ENCODE measurements at places on chromosomes 13 and 19.

GRCh38 chr13:28725046-28725610 is 6.4 kb upstream of the SLC46A3 start:
- DNase-seq: no peak

GRCh38 chr19:42794765-42795164 is 29.3 kb upstream of the PSG8 start:
- no peak for DNase-seq

- DNase-seq: no peak
These were observed 209.8 kb downstream of the FGF14 start for GRCh38 chr13:102191951-102192502.

DNA sequence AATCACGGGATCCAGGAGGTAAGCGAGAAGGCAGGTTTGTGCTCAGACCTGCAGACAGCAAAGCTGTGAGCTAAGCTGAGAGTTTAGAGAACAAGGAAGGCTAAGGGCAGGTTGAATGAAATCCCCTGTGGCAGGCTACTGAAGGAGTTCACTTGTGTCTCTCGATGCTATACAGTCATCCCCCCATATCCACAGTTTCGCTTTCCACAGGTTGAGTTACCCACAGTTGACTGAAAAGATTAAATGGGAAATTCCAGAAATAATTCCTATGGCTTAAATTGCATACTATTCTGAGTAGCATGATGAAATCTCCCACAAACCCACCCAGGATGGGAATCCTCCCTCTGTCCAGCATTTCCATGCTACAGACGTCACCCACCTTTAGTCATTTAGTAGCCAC is 49.6 kb downstream of the ABCC4 start:
- DNase-seq: no peak

GRCh38 chr19:14407605-14408484 is 11.3 kb downstream of the DDX39A start:
- DNase-seq: no peak

DNA sequence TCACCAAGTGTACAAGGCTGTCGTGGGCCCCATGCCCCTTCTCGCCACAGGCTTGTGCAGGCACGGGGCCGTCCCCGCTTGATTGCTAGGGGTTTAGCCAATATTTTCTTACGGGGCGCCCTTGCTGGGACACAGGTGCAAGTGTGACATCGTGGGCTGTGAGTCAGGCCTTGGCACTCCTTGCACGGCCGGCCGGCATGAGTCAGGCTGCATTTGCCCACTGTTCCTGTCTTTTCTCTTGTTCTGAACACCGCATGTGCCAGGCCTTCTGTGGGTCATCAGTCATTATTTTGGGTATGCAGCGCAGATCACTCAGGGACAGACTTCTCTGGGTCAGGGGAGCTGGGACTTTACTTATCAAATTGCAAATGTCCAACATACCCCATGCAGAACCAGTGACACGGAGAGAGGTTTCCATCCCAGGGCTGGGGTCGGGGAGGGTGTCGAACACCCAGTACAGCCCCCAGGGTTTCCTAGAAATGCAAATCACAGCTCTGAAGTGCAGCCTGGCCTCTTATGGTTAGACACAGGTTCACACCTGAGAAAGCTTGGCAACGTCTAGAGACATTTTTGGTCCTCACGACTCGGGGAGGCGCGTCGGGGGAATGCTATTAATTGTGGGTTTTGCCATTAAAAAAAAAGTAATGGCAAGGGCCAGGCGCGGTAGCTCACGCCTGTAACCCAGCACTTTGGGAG is 22.5 kb upstream of the KLF2 start:
- DNase-seq: no peak

DNA sequence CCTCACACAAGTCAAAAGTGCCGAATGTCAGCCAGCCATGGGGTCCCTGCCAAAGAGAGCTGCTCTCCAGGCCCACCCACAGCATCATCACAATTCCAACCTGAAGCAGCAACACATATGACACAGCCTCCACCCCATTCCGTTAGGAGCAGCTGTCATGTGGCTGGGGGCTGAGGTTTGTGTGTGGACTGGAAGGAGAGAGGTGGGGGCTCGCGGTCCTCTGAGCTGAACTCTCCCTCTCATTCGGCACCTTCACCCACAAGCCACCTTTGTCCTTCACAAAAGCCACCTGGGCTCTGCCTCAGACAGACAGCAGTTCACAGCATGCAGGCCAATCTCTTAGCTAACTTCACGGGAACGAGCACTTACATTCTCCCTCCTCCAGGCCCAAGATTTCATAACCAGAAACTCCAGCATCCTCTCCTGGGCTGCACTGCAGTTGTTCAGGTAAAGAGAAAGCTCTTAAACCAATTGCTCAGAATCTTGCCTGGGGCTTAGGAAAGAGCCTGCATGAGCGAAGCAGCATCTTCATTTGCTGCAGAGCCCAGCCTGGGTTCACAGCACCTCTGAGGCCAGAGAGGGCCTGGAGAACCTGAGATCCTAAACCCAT is 7.2 kb downstream of the RAB20 start:
- DNase-seq: no peak

DNA sequence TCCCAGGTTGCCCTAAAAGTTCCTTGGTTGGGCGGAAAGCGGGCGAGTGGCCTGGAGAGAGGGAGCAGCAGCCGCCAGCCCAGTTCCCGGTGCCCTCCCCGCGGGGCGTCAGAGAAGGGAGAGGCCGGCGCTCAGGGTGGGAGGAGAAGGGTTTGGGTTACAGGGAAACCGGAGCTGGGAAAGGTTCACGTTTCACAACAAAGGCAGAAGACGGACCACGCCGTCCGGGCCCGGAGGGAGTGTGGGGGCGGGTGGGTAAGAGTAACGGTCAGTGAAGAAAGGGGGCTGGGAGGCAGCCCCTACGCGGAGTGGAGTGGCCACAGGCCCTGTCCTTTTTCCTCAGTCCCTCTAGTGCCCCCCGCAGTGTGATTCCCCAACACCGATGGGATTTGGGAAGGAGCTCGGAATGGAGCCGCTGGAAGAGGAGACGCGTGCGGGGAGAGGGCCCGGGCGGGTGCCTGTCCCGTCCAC is 1.6 kb downstream of the SIX5 start:
- no peak for DNase-seq

DNA sequence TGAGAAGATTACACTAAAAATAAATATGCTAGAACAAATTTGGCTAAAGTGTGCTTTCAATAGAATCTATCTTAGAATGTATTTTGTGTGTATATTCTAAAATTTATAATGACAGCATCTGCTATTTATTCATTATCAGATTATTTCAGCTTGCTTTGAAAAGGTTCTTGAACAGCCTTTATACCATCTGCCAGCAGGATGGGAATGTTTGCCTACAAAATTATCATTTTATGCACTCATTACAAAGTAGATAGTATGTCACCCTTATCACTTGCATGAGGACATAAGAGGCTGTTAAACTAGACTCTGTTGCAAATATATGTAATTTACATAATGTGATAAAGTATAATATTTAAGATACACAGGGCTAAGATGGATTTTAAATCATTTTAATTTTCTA is 1286.9 kb upstream of the PCDH20 start:
- no peak for DNase-seq

DNA sequence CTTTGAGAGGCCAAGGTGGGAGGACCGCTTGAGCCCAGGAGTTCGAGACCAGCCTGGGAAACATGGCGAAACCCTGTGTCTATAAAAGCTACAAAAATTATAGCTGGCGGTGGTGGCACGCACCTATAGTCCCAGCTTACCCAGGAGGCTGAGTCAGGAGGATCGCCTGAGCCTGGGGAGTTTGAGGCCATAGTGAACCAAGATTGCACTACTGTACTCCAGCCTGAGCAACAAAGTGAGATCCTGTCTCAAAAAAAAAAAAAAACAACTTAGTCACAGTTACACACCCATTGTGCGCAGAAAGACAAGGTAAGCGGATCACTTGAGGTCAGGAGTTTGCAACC is 728 bp upstream of the DENND1C start:
- no peak for DNase-seq

DNA sequence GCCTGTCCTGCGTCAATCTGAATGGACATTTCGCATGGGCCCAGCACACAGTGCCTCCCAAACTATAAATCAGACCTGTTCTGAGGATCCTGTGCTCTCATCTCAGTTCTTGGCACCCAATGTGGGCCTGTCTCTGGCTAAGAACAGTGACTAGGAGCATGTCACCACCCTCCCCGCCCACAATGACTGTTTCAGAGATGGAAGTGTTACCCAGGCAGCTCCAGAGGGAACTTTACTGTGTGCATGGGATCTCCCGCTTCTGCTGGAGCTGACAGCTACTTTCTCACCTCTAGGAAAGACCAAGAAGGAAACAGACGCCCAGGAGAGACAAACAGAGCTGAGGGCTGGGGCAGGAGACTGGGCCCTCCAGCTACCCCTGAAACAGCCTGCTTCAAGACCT is 45.0 kb downstream of the KCTD15 start:
- DNase-seq: no peak

DNA sequence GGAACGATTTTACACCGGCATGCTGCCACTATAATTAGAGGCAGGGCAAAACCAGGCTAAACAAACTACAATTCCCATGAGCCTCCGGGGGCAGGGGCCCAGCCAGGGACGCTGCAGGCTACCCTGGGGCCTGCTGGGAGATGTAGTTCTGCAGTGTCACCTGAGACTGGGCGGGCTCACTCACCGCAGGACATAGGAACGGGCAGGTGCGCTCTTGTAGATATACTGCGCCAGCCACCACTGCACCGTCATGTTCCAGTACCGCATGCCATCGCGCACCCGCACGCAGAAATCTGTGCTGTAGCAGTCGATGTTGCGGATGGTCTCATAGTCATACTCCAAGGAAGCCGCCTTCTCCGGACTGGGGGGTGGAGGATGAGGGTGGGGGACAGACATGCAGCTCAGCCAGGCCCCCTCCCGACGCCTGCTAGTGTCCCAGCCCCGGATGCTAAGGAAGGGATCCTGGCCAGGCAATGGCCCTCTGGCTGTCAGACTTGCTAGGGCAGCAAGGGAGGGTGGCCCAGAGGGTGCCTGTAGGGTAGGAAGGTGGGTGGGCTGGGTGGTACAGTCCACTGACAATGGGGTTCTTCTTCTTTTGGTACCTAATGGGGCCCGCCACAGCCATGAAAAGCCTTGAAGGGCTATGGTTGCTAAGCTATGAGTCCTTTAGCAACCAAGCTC is 5.8 kb upstream of the TMC4 start:
- DNase-seq: peak; percentile 94

GRCh38 chr19:49368711-49369358 is 5.2 kb downstream of the DKKL1 start:
- no peak for DNase-seq

DNA sequence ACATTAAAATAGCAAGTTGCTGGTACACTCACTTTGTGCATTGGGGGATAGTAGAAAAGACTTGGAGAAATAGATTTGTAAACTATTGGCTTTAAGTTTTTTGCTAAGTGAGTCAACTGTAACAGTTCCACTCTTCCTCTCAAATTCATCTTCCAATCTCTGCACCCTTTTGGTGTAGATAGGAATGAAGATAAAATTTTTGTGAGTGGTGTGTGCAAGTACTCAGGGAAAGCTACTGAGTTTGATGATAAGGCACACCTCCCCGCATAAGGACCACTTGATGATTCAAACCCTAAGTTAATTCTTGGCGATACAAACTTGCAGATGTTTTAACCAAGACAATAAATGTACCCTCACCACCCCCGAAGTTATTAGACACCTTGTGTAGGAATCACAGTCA is 168.3 kb upstream of the SLITRK1 start:
- no peak for DNase-seq

DNA sequence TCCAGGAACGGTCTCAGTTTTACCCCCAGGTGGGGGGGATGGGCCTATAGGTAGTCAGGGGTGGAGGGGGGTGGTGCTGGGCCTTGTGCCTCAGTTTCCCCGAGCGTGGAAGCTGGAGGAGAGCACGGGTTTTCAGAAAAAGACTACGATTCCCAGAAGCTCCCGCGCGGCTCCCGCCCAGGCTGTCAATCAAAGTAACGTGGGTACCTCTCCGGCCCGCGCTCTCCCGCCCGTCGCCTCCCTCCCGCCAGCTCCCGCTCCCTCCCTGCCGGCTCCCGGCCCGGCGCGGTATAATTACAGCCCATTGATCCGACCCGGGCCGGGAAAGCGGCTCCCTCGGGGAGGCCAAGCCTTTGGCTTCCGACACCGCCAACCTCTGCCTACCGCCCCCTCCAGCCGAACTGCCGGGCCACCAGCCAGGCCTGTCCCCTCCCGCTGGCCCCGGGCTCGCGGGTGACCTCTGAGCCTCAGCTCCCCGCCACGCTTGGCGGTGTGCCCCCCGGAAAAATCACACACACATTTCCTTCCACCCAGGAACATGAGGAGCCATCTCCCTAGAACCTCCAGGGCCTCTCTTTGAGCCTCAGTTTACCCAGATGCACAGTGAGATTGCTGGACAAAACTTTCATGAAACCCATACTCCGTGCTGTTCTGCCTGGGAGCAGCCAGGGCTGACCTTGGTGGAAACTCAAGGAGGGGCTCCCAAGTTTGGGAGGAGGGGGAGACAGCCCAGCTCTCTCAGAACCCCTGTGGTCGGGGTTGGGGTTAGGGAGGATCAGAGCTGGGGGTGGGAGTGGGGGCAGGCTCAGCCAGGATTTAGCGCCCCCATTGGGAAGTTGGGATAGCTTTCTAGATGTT is 7.3 kb upstream of the TLE2 start:
- peak; percentile 99 for DNase-seq

DNA sequence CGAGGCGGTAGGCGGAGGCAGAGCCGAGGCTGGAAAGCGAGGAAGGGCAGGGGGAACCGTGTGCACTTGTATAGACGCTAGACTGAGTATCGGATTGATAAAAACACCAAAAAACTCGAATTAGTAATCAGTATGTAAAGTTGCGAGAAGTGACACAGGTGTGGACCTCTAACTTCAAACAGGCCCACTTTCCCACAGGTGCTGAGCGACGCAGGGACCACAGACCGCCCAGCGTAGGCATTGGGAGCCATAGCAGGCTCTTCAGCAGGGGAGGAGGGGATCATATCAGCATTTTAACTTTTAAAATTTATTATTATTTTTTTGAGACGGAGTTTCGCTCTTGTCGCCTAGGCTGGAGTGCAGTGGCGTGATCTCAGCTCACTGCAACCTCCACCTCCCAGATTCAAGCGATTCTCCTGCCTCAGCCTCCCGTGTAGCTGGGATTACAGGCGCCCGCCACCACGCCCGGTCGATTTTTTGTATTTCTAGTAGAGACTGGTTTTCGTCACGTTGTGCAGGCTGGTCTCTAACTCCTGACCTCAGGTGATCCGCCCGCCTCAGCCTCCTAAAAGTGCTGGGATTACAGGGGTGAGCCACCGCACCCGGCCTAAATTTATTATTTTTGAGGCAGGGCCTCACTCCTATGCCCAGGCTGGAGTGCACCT is 574 bp downstream of the VMAC start:
- no peak for DNase-seq

DNA sequence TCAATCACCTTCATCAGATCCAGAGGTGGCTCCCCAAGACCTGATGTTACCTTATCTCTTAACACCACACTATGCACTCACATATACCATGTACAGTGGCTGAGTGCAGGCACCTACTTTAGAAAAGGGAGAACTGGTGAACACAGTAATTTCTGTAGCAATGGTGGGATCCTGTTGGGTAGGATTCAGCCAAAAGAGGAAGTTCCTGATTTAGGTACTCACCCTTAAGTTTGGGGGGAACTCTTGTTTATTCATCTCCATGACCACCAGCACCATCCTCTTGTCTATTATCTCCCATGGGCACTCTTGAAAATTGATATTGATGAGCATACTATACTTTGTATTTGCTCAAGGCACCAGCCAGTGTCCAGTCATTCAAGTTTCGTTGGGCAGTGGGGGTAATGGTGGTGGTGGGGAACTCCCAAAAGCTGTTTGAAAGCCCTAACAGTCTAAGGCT is 324.4 kb downstream of the LMO7 start:
- DNase-seq: no peak

GRCh38 chr13:28744656-28745055 is 25.9 kb upstream of the SLC46A3 start:
- no peak for DNase-seq
